ENCODE measurements at places on chromosomes 1 and 21. TPM values are rescaled to one million over a fixed set of nuclear protein-coding genes. Genes with fewer than 3 reads are reported as not detected.

- H3K27ac ChIP-seq: no peak overlapping the region
- no peaks in the 10 kb centered on the region for H3K27me3 ChIP-seq
- DNase-seq: no peak
- H3K4me3 ChIP-seq: peak overlapping the region; percentile 19
- no peaks in the 10 kb centered on the region for H3K36me3 ChIP-seq
- H3K4me1 ChIP-seq: no peaks in the 10 kb centered on the region
Measured at GRCh38 chr1:208988811-208989222, 594.7 kb upstream of the CAMK1G start.

- peak overlapping the region; percentile 1 for H3K4me3 ChIP-seq
- H3K27me3 ChIP-seq: no peaks in the 10 kb centered on the region
- peak overlapping the region; percentile 67 for H3K27ac ChIP-seq
- DNase-seq: peak; percentile 96
Measured at GRCh38 chr1:84598846-84599741, 24.9 kb upstream of the CTBS start.

Gene SPATA17
- 0.51 TPM for total RNA-seq

Gene IFI16
- 0.36 TPM for total RNA-seq

- no peak overlapping the region for H3K4me3 ChIP-seq
- H3K27me3 ChIP-seq: no peaks in the 10 kb centered on the region
- H3K4me1 ChIP-seq: no peaks in the 10 kb centered on the region
- no peak overlapping the region for H3K27ac ChIP-seq
Measured at GRCh38 chr1:111483166-111483565, 9.4 kb downstream of the C1orf162 start.

Gene NBPF6
- total RNA-seq: not detected

- no peak overlapping the region for H3K4me3 ChIP-seq
- H3K27me3 ChIP-seq: no peaks in the 10 kb centered on the region
- H3K4me1 ChIP-seq: no peaks in the 10 kb centered on the region
Measured at GRCh38 chr1:82979593-82980236, 1019.2 kb downstream of the TTLL7 start.

- H3K4me3 ChIP-seq: no peak overlapping the region
- H3K27ac ChIP-seq: no peak overlapping the region
- no peaks in the 10 kb centered on the region for H3K36me3 ChIP-seq
- no peaks in the 10 kb centered on the region for H3K4me1 ChIP-seq
Measured at GRCh38 chr1:96116731-96117130, 604.9 kb upstream of the PTBP2 start.

- H3K27me3 ChIP-seq: no peaks in the 10 kb centered on the region
- peaks cover 68% of the 10 kb centered on the region for H3K4me1 ChIP-seq
- peaks cover 24% of the 10 kb centered on the region for H3K36me3 ChIP-seq
Measured at GRCh38 chr1:8396083-8396785, 78.3 kb downstream of the SLC45A1 start.

- DNase-seq: no peak
- H3K27me3 ChIP-seq: no peaks in the 10 kb centered on the region
- H3K4me1 ChIP-seq: no peaks in the 10 kb centered on the region
- H3K4me3 ChIP-seq: no peak overlapping the region
- no peak overlapping the region for H3K27ac ChIP-seq
- H3K36me3 ChIP-seq: no peaks in the 10 kb centered on the region
Measured at GRCh38 chr21:24727803-24728440, 879.4 kb downstream of the MRPL39 start.

GRCh38 chr1:935751-936231 is 12.1 kb downstream of the SAMD11 start:
- H3K27me3 ChIP-seq: no peaks in the 10 kb centered on the region
- H3K4me3 ChIP-seq: no peak overlapping the region
- DNase-seq: no peak
- H3K4me1 ChIP-seq: peaks cover 55% of the 10 kb centered on the region
- H3K36me3 ChIP-seq: no peaks in the 10 kb centered on the region

Gene ELAPOR1
- 0.28 TPM for total RNA-seq

GRCh38 chr1:158445376-158445775 is 16.3 kb upstream of the OR10K1 start:
- no peak overlapping the region for H3K27ac ChIP-seq
- no peak overlapping the region for H3K4me3 ChIP-seq
- no peaks in the 10 kb centered on the region for H3K27me3 ChIP-seq
- H3K4me1 ChIP-seq: no peaks in the 10 kb centered on the region
- H3K36me3 ChIP-seq: no peaks in the 10 kb centered on the region

Gene FMO5
- total RNA-seq: 0.57 TPM

Gene DCDC2B
- not detected for total RNA-seq

DNA sequence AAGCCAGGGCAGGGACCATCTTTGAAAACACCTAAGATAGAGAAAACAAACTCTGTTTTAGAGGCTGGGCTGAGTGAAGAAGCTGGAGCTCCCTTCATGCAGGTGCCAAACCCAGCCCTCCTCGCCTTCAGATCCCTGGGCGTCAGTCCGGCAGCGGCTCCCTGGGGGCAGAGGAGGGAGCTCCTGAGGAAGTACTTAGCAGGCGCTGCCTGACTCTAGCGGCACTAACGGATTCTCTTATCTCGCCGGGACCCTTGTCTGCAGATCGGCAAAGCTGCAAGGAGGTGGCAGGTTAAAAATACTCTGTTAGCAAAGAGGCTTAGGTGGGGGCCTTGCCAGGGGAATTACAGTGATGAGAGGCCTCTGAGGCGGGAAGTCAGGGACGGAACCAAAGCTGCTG is 79.6 kb downstream of the PLXNA2 start:
- no peak for DNase-seq
- H3K27ac ChIP-seq: no peak overlapping the region
- no peaks in the 10 kb centered on the region for H3K36me3 ChIP-seq
- H3K27me3 ChIP-seq: no peaks in the 10 kb centered on the region
- H3K4me3 ChIP-seq: no peak overlapping the region

Gene MFSD2A
- total RNA-seq: 1.2 TPM

GRCh38 chr1:4016351-4017130 is 116.5 kb upstream of the C1orf174 start:
- H3K36me3 ChIP-seq: no peaks in the 10 kb centered on the region
- no peak overlapping the region for H3K4me3 ChIP-seq
- no peaks in the 10 kb centered on the region for H3K27me3 ChIP-seq
- no peak for DNase-seq

GRCh38 chr1:54814126-54814498 is 13.0 kb upstream of the TTC22 start:
- H3K4me3 ChIP-seq: no peak overlapping the region
- H3K27me3 ChIP-seq: no peaks in the 10 kb centered on the region
- H3K27ac ChIP-seq: no peak overlapping the region
- no peaks in the 10 kb centered on the region for H3K36me3 ChIP-seq

- H3K27ac ChIP-seq: no peak overlapping the region
- H3K27me3 ChIP-seq: no peaks in the 10 kb centered on the region
- peak; percentile 33 for DNase-seq
- no peaks in the 10 kb centered on the region for H3K36me3 ChIP-seq
- no peaks in the 10 kb centered on the region for H3K4me1 ChIP-seq
Measured at GRCh38 chr1:93021539-93022134, 57.4 kb upstream of the MTF2 start.

- no peak overlapping the region for H3K27ac ChIP-seq
- peak overlapping the region; percentile 48 for H3K4me3 ChIP-seq
- H3K4me1 ChIP-seq: no peaks in the 10 kb centered on the region
- DNase-seq: no peak
Measured at GRCh38 chr1:210311726-210312493, 16.8 kb upstream of the HHAT start.

- no peaks in the 10 kb centered on the region for H3K4me1 ChIP-seq
- DNase-seq: no peak
- H3K4me3 ChIP-seq: no peak overlapping the region
- H3K27me3 ChIP-seq: no peaks in the 10 kb centered on the region
- H3K36me3 ChIP-seq: no peaks in the 10 kb centered on the region
- H3K27ac ChIP-seq: no peak overlapping the region
Measured at GRCh38 chr1:34054920-34055319, 110.1 kb downstream of the CSMD2 start.

Gene NLRP3
- total RNA-seq: 0.33 TPM

GRCh38 chr1:159927849-159928431 is 2.6 kb upstream of the TAGLN2 start:
- H3K36me3 ChIP-seq: no peaks in the 10 kb centered on the region
- H3K4me3 ChIP-seq: no peak overlapping the region
- H3K27ac ChIP-seq: no peak overlapping the region
- peaks cover 10% of the 10 kb centered on the region for H3K4me1 ChIP-seq
- DNase-seq: no peak
- H3K27me3 ChIP-seq: no peaks in the 10 kb centered on the region

DNA sequence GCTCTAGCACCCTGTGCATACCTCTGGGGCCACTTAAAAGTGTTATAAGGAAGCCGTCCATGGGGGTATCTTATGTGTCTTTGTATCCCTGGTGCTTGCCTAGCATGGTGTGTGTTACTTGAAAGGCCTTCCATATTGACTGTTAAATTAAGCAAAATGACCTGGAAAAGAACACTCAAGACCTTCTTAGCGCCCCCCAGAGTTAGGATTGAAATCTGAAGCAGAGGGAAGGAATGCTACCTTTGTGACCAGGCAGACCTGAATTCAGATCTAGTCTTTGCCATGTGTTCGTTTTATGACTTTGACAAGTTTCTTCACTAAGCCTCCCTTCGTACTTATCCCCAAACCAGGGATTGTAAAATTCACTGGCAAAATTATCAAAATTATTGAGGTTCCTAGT is 59.9 kb downstream of the SLC22A15 start:
- H3K36me3 ChIP-seq: no peaks in the 10 kb centered on the region
- H3K27ac ChIP-seq: no peak overlapping the region
- no peaks in the 10 kb centered on the region for H3K4me1 ChIP-seq
- no peaks in the 10 kb centered on the region for H3K27me3 ChIP-seq
- DNase-seq: no peak

DNA sequence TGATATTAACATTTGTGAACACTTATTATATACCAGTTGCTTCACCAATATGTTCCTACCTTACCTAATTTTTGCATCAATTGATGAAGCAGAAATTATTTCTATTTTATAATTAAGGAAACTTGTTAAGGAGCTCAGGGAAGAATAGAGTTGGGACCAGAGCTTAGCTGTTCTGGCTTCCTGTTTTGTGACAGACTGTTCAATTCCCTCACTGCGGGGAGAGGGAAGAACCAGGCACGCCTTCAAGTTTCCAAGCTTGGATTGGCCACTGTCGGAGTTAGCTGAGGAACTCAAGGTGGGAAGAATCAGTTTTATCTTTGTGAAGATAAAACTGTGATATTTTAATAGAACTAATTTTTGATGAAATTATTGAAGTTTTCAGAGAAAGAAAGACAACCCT is 142.3 kb upstream of the LMO4 start:
- DNase-seq: no peak
- no peaks in the 10 kb centered on the region for H3K4me1 ChIP-seq
- no peak overlapping the region for H3K27ac ChIP-seq
- H3K36me3 ChIP-seq: no peaks in the 10 kb centered on the region
- H3K4me3 ChIP-seq: no peak overlapping the region

GRCh38 chr1:225410036-225410435 is 17.8 kb downstream of the LBR start:
- no peak overlapping the region for H3K27ac ChIP-seq
- no peaks in the 10 kb centered on the region for H3K4me1 ChIP-seq
- H3K36me3 ChIP-seq: peaks cover 10% of the 10 kb centered on the region
- DNase-seq: no peak
- H3K27me3 ChIP-seq: no peaks in the 10 kb centered on the region
- no peak overlapping the region for H3K4me3 ChIP-seq

Gene FABP3
- 0.49 TPM for total RNA-seq

Gene PLEKHN1
- total RNA-seq: 9.8 TPM

Gene SPRR1A
- total RNA-seq: not detected

DNA sequence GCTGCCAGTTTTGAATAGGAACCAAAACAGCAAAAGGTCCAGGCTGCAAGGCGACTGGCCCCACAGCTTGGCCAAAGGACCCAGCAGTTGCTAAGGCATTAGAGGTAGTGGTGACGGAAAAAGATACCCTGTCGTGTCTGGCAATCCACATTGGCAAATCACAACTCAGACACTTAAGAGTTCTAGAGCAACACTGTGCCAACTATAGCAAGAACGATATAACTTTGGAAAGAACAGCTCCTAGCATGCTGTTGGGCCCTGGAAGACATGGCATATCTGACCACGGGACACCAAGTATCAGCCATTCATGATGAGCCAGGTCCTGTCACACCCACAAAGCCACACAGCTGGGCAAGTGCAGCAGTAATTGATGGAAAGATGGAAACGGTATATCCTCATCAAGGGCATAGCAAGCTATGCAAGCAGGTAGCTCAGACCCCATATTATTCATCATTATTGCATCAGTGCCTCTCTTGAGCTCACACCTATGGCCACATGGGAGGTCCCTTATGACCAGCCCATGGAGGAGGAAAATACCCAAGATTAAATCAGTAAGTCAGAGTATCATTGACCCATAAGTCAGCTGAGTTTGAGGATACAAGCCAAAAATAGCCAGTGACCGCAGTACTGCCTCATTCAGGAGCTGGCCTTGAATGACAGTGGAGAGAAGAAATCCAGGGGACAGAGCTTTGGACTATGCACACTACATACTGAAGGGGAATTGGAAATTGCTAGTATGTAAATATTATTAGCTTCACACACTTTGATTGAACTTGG is 221.2 kb downstream of the SETD4 start:
- H3K4me3 ChIP-seq: no peak overlapping the region
- no peak for DNase-seq
- no peak overlapping the region for H3K27ac ChIP-seq
- no peaks in the 10 kb centered on the region for H3K36me3 ChIP-seq

Gene CFAP74
- total RNA-seq: not detected

DNA sequence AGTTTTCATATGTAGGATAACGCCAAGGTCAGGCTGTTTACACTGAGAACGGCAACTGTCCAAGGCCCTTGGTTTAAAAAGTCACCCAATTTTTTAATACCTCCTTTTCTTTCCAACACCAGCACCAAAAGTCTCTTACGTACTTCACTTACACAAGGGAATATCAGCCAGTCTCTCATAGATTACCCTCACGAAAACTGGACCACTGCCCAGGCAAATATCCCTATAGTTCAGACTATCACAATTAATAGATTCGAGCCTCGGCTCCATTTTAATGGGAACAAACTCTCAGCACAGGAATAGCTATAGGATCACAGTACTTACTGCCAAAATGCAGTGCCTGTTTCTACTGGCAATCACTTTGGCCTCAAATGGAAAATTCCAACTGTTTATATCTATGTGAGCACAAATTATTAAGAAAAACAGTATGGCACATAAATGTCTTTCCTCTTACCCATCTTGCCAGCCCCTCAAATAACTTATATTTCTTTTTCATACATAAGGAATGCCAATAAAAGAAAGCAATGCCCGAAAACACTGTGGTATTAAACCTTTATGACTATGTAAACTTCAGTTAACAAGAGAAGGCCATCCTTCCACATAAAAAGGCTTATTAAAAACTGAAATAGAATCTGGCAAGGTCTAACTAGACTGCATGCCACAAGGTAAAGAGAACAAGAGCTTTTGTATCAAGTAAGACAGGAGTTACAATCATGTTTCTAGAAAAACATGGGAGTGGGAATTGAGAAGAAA is 97.8 kb downstream of the SLC45A1 start:
- 0 out of 2 replicates have a peak overlapping the region, but pooled peaks have one; percentile 4 for H3K4me3 ChIP-seq
- no peaks in the 10 kb centered on the region for H3K27me3 ChIP-seq
- H3K27ac ChIP-seq: peak overlapping the region; percentile 99
- H3K36me3 ChIP-seq: peaks cover 20% of the 10 kb centered on the region

GRCh38 chr1:245278846-245279245 is 124.1 kb downstream of the KIF26B start:
- no peak overlapping the region for H3K27ac ChIP-seq
- no peak overlapping the region for H3K4me3 ChIP-seq
- no peak for DNase-seq

Data from Panc1 (cell line).